ENCODE measurements at places on chromosomes 2 and 18. TPM values are rescaled to one million over a fixed set of nuclear protein-coding genes. Genes with fewer than 3 reads are reported as not detected.

Gene ALPG
- total RNA-seq: not detected

Gene NBEAL1
- total RNA-seq: 23.4 TPM

Gene IL36B
- not detected for total RNA-seq

Gene SEPTIN2
- 427 TPM for total RNA-seq
